ENCODE measurements at places on chromosomes 1 and 21.

- DNase-seq, result no peak
Measured at GRCh38 chr21:32674731-32675130, 53.1 kb downstream of the SYNJ1 start.

- no peak for DNase-seq
Measured at GRCh38 chr1:209593747-209594146, 10.2 kb downstream of the CAMK1G start.

DNA sequence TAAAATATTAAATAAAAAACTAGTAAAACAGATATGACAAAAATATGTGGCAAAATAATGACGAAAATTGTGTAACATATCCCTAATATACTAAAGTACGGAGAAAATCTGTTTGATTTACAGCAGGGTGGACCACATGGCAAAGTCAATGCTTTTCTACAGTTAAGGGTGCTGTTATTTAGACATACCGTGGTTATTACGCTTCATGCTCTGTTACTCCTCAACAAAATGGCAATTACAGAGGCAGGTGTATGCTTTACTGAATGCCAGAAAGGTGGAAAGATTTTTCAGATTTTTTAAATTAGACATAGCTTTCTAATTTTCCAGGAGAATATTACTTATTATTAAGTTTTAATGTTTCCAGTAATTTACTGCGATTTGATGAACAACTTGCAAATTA lies 343.9 kb upstream of the DPYD start:
- no peak for DNase-seq

GRCh38 chr21:35743571-35743970 lies 316.8 kb downstream of the SETD4 start:
- DNase-seq, result no peak

GRCh38 chr1:77339326-77339725 lies 57.5 kb downstream of the AK5 start:
- no peak for DNase-seq

GRCh38 chr1:227999056-227999930 lies 7.5 kb upstream of the WNT3A start:
- DNase-seq, result peak; percentile 78

DNA sequence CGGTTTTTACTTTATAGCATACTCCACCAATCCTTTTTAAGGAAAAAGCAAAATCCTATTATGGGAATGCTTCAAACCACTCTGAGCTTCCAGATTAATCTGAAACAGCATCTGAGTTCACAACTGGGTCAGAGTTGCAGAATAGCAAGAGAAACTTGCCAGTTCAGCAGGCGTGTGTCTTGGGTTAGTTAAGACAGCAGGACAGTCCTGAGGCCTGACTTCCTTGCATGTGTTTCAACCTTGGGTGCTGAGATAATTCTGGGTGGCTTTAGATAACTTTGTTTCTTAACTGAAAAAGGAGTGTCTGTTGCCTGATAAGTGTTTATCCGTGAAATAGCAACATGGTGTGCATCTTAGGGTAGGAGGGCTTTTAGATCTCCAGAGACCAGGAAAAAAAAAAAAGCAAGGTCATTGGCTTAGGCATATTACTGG lies 169.2 kb downstream of the DHRS3 start:
- DNase-seq, result no peak

- no peak for DNase-seq
Measured at GRCh38 chr1:183318433-183318832, 99.7 kb downstream of the NMNAT2 start.

DNA sequence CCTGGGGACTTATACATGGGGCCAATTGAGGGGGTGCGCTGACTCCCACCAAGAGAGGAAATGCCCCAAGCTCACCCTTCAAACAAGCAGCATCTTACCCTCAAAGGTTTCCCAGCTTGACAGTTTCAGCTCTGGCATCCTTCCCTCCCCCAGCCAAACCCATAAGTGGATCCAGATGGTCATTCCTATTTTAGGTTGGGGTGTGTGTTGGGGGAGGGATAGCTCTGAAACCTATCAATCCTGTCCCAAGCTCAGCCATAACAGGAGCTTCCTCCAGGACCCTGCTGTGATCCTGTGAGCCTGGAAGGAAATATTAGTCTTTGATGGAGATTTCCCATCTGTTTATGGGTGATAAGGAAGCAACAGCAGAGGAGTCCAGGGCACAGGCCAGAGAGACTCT lies 3.4 kb upstream of the TMEM222 start:
- no peak for DNase-seq

DNA sequence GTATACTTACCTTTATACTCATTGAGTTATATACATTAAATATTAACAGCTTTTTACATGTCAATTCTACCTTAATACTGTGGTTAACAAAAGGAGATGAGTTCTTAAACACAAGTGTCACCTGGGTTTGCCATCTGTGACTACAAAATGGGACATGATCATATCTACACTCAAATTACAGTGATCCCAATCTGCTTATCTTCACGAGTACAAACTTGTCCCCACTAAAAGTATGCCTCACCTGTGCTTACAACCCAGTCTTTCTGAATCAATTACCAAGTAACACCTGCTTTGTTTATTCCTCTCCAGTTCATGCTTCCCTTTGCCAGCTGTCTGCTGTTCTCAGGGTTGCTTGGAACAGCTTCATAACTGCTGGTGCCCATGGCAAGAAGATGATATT lies 8.8 kb downstream of the CD1E start:
- no peak for DNase-seq

DNA sequence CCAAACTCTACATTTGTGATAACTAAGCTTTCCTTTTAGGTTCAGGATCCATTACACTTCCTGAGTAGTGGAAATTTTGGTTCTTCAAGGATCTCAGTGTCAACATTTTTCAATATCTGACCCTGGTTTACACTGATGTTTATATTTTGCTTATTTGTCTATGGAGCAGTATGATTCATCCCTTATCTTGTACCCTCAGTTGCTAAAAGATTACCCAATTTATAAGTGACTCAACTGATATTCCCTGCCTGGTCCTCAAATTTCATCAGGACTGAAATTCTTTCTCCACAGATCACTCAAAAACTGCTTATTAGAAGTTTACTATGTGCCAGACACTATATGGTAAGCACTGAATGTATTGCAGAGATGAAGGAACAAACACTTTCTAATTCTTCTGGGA lies 139.1 kb upstream of the CHRM3 start:
- no peak for DNase-seq

- DNase-seq, result no peak
Measured at GRCh38 chr1:177632923-177633615, 336.8 kb downstream of the SEC16B start.

GRCh38 chr1:31591425-31592093 lies 15.2 kb downstream of the TINAGL1 start:
- DNase-seq, result no peak

DNA sequence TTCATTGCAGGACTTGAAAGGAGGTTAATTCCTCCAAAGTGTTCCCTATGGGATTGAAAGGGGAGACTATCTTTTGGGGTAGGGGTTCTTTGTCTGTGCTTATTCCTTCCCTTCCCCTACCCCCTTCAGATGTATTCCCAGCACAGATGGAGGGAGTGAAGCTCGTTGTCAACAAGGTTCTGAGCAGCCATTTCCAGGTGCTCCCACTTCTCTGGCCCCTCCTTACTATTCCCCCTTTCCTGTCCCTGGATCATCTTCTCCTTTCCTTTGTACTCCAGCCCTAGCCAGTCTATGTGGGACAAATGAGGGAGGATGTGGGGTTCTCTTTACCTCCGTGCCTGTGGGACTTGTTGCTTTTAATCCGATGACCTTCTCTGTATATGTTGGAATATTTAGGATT lies 899 bp downstream of the TOMM40L start:
- no peak for DNase-seq

- DNase-seq, result no peak
Measured at GRCh38 chr21:36441715-36442114, 38.2 kb downstream of the CLDN14 start.

DNA sequence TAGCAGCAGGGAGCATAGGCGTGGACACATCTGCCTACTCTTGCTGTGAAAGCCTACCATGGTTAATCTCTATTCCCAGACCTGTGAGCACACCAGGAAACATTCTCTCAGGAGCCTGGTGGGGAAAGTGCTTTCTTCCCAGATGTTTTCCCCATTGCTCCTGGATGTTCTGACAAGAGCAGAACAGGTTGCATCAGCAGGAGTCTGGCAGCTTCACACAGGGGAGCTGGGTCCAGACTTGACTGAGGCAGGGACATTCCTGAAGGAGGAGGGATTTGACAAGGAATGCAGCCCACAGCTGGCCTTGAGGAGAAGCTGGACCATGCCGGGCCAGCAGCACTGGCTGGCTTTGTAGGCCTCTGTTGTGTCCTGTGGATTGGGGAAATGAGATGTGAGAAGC lies 21.0 kb upstream of the ARTN start:
- no peak for DNase-seq

- no peak for DNase-seq
Measured at GRCh38 chr1:30505853-30506252, 217.5 kb downstream of the MATN1 start.
